Activated T-cell treated with anti-CD3 and anti-CD28 coated beads for 24 hours (primary cell): ENCODE measurements at places on chromosomes 1 and 21.

GRCh38 chr1:17135530-17135929 lies 16.3 kb upstream of the PADI2 start:
- DNase-seq = no peak

- DNase-seq = no peak
These were observed 38.5 kb downstream of the MRPL37 start for GRCh38 chr1:54238353-54239034.

DNA sequence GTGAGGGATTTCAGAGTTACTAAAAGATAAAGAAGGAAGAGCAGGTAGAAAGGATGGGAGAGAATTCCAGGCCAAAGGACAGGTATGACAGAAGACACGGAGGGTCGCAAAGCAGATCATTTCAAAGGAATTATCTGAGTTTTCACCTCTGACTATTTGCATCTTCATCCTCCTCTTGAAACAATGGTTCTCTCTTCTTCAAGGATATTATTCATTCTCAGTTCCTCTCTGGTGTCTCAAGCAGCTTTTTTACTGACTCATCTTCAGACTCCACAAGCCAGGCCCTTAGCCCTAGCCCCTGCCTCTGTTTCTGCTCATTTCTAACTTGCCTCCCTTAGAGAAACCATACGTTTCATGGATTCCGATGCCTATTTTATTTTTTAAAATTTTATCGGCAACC lies 15.0 kb downstream of the DDX59 start:
- no peak for DNase-seq

DNA sequence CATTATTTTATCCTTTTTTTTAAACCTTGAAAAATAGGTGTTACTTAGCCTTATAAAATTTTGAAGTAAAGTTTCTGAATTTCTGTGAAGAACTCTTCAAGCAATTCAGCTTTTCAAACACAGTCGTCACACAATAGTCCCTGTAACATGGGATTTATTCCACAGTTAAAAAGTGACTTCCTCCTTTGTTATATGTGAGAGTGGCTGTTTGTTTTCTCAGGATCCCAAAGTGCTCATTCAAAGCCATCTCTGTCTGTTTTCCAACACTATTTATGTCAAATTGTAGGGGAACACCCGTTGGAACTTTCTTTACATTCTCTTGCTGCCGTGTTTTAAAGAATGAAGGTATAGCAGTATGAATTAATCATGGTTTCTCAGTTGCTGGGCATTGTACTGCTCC lies 80.8 kb upstream of the GPR52 start:
- no peak for DNase-seq

- no peak for DNase-seq
These were observed 5.5 kb upstream of the PRKAB2 start for GRCh38 chr1:147177611-147178380.

GRCh38 chr1:164728719-164729118 lies 169.7 kb downstream of the PBX1 start:
- DNase-seq = no peak

- DNase-seq = no peak
These were observed 23.1 kb upstream of the USP25 start for GRCh38 chr21:15706696-15707095.

DNA sequence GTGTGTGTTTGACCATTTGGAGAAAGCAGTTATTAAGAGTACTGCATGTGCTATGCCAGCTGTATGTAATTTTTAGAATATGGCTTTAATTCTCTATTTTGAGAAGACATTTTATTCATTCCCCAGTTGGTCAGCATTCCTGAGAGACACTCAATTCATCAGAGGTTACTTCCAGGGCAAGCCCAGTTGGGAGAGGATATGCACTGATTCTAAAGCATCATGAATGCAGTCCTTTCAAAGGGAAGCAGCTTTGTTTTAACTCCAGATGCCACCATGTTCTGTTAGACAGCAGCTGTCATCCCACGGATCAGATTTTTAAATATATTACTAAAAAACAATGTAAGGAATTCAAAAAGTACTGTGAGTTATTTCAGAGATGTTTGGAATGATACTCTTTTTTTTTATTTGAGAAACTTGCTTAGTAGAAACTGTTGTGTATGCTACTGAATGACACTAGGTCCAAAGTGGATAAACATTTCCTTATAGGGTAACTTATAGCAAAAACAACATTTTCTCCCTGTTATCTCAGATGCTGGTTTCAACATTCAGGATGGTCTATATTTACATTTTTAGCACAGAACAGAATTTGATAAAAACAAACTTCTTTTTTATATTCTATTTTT lies 149.5 kb upstream of the B3GALT2 start:
- no peak for DNase-seq

GRCh38 chr1:182270731-182271130 lies 120.9 kb downstream of the GLUL start:
- no peak for DNase-seq

- DNase-seq = no peak
These were observed 126.4 kb downstream of the DHRS3 start for GRCh38 chr1:12491656-12492055.

- DNase-seq = no peak
These were observed 32.1 kb upstream of the HIVEP3 start for GRCh38 chr1:41950820-41951219.

DNA sequence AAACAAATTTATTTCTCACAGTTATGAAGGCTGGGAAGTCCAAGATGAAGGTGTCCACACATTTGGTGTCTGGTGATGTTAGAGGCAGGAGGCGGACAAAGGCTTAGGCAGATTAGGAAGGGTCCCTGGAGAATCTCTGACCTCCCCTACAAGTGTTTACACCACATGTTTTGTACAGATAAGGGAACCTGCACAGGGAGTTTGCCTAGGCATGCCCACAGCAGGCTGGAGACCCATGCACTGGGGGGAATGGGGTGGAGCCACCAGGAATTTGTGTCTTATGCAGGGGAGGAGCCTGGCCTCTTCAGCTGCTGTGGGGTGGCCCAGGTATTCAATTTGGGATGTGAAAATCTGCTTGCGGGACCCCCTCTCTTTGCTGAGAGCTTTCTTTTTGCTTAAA lies 131.3 kb downstream of the PATJ start:
- DNase-seq = no peak

GRCh38 chr1:158163000-158163947 lies 17.4 kb upstream of the CD1D start:
- DNase-seq = no peak

DNA sequence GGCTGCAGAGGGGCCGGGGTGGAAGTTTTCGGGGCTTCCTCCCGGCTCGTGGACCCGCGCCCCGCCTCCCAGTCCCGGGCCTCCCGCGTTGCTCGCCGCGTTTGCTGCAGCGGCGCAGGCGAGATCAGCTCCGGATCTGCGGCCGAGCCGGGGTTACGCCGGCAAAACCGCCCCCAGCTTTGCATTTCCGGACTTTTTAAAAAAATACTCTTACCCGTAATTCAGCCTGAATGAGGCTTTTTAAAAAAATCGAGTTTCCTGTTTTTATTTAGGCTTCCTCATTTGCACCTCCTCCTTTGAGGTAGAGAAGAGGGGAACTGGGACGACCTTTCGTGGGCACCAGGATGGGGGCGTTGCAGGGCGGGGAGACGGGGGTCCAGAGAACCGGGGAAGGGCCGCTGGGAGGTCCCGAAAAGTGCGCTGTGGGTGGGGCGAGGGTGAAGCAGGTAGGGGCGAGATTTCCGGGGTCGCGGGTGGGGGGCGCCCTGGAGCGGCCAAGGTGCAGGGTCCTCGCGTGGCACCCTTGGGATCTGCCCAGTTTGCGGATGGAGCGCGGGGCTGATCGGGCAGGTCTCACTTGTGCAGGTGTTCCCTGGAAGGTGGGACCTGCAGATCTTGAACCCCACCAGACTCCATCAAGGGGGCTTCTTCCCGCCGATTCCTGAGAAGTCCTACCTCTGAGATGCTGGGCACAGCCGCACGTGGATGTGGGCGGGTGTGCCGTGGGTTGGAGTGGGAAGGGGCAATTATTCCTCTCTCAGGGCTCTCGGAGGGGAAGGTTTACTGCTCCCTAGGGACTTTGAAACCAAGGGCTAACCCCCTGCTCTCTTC lies 1.1 kb downstream of the PIK3CD start:
- peak; percentile 47 for DNase-seq
